Effector memory CD4-positive, alpha-beta T cell (primary cell): ENCODE measurements at places on chromosomes 16 and 17.

GRCh38 chr17:47956791-47957590 is 692 bp downstream of the PRR15L start:
- no peak for DNase-seq

GRCh38 chr17:83137523-83137922 is 58.1 kb downstream of the METRNL start:
- no peak for DNase-seq

DNA sequence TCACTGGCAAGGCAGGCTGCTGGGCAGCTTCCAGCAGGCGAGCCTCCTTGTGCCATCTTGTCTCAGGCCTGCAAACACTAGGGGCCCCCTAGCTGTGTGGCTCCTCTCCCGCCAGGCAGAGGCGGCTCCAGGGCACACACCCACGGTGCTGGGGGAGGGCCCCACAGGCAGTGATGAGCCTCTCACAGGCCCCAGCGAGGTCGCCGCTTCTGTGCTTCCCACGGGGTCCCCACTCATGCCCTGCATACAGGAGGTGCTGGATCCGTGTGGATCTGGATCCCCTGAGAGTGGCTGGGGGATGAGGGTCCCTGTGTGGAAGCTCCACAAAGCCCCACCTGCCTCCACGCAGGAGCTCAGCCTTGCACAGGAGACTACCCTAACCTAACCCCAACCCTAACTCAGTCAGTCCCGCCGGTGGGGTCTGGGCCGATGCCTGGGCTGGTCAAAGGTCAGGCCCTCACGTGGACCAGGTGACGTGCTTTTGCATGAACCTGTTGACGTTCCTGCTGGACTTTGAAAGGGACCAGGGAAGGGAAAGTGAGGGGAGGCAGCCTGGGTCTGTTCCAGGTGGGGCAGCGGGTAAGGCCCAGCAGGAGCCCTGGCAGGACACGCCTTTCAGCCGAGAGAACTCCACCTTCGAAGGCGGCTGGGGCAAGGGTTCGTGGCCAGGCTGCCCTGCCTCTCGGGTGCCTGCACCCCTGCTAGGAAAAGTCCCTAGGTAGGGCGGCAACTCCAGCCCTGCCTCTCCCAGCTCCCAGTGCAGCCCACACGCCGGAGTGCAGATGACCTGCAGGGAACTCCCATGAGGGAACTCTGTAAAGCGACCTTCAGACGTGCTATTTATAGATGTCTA is 5.2 kb downstream of the SECTM1 start:
- no peak for DNase-seq

DNA sequence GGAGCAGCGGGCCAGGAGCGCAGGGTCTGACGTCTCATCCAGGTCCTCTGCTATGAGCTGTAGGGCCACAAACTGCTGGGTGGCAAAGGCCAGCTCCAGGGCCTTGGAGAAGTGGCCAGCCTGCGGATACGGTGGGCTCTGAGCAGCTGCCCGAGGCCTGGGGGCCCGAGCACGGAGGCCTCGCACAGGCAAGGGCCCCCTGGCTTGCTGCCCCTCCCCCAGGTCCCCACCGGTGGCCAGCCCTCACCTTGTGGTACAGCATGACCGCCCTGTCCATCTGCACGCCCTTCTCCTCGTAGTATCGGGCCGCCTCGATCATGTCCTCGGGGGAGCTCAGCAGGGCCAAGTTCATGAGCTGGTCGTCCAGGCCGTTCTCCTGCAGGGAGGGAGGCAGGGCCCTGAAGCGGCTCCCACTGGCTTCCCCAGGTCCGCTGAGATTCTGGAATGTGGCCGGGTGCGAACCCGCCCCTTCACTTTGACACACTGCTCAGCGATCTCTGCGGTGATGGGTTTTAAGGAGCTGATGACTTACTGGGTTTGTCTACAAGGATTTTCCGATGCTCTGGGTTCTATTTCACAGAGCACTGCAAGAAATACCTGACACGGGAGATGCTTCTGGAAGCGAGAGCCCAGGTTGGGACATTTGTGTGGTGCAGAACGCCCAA is 9.8 kb upstream of the TMEM204 start:
- DNase-seq = no peak

DNA sequence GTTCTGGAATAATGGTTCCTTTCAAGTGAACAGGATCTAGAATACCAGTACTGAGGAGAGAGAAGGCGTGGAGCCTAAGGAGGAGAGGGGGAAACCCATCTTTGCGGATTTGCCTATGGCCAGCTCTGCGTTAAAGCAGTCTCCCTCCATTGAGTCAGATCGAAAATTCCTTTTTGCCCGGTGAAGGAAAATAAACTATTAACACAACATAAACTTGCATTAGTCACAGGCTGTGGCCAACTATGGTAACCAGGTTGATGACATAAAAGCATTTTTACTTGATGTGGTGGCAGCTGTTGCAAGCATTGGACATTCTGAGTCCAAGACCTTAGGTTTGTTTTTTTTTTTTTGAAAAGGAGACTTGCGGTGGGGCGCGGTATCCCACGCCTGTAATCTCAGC is 8.9 kb downstream of the LDAF1 start:
- DNase-seq = no peak

DNA sequence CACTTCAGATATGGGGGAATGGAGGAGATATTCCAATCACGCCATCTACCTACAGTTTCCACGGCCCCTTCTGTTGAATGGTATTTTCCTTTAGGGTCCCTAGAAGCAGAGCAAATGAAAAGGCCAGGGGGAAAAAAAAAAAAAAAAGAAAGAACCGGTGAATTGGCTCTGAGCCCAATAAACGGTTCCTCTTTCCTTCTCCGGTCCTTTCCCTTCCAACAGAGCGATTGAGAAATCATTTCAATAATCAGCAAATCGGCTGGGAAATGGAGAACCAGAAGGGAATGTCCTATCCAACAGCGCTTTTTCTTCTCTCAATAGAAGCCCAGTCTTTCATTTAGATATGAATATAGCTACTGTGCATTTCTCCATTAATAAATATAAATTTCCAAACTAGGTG is 26.8 kb upstream of the HOXB13 start:
- DNase-seq = no peak

DNA sequence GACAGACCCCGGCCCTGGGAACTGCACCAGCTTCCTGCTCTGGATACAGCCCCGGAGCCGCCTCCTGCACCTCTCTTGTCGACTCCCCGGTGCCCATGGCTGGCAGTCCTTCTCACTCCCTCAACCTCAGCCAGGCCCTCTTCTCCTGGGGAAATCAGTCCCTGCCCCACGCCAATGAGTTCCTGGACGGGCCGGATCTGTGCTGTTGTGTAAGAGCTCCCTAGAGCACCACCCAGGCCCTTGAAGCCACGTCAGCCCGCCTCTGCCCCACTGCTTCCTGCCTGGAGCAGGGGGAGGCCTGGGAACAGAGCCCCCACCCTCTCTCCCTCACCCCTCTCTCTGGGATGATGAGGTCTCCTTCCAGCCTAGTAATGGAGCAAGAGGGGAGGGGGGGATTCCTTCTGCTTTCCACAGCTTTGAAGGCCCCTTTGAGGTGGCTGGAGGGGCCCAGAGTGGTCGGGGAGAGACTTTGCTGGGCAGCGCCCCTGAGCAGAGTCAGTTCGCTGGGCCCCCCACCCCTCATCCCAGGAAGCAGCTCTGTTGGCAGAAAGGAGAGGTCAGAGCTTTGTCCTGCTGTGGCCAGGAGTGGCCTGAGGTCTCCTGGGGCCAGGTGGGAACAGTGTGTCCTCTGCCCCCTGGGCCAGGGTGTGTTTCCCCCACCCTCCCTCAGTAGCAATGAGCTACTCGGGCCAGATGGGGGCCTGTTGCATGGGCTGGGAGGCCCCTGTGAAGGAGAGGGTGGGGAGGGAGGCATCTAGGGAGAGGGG is 3.8 kb downstream of the PRR29 start:
- no peak for DNase-seq

- DNase-seq = no peak
These were observed 28.3 kb upstream of the ZNF469 start for GRCh38 chr16:88354229-88355092.

DNA sequence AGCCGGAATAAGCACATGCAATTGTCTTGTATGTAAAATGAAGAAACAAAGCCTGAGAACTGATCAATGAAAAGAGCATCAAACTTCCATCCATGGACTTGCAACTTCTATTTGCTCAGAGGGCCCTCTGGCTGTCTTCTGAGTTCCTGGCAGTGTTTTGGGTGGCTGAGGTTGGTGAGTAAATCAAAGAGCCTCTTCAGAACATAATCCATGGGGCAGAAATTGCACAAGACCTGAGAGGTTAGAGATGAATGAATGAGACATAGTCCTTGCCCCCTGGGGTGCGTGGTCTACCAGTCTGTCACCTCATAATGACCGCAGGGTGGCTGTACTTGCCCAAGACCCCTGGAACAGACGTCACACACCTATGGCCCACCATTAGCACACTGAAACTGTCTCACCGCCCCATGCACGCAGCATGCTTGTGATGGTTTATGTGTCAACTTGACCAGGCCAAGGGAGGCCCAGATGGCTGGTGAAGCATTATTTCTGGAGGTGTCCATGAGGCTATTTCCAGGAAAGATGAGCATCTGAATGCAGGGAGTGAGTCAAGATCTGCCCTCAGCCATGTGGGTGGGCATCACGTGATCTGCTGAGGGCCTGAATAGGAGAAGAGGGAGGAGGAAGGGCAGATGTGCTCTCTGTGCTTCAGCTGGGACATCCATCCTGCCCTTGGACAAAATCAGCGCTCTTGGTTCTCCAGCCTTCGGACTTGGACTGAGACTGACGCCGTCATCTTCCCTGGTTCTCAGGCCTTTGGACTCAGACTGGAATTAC is 8.3 kb downstream of the PIK3R6 start:
- no peak for DNase-seq

- DNase-seq = no peak
These were observed 5.8 kb downstream of the IRX3 start for GRCh38 chr16:54280751-54281150.

DNA sequence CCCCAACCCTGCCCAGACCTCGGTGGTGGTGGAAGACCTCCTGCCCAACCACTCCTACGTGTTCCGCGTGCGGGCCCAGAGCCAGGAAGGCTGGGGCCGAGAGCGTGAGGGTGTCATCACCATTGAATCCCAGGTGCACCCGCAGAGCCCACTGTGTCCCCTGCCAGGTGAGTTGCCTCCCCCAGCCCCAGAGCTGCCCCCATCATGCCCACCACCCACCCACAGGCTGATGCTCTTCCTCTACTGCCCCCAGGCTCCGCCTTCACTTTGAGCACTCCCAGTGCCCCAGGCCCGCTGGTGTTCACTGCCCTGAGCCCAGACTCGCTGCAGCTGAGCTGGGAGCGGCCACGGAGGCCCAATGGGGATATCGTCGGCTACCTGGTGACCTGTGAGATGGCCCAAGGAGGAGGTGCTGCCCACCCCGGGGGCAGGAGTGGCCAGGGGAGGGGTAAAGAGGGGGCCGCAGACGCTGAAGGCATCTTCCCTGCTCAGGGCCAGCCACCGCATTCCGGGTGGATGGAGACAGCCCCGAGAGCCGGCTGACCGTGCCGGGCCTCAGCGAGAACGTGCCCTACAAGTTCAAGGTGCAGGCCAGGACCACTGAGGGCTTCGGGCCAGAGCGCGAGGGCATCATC is 8.4 kb downstream of the GALK1 start:
- no peak for DNase-seq

DNA sequence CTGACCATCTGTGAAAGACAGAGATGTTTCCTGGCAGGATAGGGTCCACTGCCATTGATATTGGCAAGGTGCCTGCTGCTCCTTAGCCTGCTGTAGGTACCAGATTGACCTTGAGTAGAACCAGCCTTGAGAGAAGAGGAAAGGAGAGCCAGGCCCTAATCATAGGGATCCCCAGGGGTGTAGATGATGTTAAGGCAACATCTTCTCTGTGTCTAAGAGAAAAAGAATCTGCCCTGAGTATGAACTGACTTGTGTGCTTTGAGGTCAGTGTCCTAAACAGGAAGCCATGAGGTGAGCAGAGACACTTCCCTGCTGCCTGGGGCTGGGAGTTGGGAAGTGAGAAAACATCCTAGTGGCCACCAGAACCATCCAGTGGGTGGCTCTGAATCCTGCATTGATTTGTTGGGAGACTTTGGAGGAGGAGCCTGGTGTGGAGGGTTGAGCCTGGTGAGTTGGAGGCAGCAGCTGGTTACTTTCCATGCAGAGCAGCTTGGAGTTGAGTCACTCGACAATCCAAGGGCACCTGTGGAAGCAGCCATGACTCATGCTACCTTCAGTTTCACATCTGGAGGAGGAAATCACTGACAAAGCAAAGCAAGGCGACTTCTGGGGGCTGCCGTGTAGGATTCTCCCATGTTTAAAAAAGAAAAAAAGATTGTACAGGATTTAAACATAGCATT is 47.8 kb downstream of the BMERB1 start:
- DNase-seq = no peak

- no peak for DNase-seq
These were observed 53.9 kb upstream of the ACSF3 start for GRCh38 chr16:89039756-89040155.

- no peak for DNase-seq
These were observed 310.0 kb downstream of the CBLN1 start for GRCh38 chr16:48971571-48972077.

- peak; percentile 64 for DNase-seq
These were observed 652 bp upstream of the SLC25A19 start for GRCh38 chr17:75289832-75290337.

DNA sequence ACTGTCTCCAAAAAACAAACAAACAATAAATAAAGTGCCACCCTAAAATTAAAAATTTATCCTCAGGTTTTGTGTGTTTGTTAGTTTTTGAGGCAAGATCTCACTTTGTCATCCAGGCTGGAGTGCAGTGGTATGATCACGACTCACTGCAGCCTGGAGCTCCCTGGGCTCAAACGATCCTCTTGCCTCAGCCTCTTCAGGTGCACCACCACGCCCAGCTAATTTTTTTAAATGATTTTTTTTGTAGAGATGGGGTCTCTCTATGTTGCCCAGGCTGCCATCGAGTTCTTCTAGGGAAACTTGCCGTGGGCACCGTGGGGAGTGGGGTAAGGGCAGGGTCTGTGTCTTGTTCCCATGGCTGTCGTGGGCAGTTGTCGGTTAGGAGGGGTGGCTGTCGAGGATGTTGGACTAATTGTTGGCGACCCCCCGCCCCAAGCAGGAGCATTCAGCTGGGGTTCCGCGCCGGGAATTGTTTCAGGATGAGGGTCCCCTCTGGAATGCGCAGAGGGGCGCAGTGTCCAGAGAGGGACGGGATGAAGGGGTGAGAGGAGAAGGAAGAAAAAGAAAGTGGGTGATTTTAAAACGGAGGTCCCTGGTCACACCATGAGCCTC is 1.1 kb upstream of the RNF213 start:
- DNase-seq = no peak

GRCh38 chr17:43772877-43773648 is 5.7 kb downstream of the DUSP3 start:
- DNase-seq = no peak

DNA sequence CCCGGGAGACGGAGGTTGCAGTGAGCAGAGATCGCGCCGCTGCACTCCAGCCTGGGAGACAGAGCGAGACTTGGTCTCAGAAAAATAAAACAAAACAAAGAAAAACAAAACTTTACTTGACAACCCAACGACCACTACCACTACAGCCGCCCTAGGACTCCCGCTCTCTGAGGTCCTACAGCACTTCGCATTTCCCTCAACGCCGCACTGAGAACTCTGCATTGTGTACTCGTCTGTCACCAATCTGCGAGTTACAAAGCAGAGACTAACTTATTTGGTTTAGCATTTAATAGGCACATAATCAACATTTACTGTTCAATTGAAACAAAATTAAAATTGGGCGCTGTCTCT is 479 bp upstream of the ZNF207 start:
- no peak for DNase-seq
